Activated T-cell treated with anti-CD3 and anti-CD28 coated beads for 48 hours (primary cell): ENCODE measurements at places on chromosomes 2 and 18.

- no peak for DNase-seq
Measured at GRCh38 chr2:177952151-177952550, 120.4 kb downstream of the PDE11A start.

DNA sequence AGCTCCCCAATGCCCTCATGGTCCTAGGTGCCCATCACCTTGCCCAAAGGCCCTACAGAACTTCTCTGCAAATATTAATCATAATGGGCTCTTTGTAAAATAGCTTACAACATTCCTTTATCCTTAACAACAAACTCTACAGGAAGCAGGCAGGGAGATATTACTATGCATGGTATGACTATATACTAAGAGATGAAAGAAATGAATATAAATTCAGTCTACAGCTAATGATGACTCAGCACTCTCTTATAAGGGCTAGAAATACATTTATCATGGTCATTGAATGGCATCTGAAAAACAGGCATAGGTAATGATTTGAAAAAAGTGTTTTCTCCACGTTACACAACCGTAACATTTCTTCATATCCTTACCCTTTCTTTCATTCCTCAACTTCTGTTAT, 254.8 kb upstream of the DSEL start:
- no peak for DNase-seq

DNA sequence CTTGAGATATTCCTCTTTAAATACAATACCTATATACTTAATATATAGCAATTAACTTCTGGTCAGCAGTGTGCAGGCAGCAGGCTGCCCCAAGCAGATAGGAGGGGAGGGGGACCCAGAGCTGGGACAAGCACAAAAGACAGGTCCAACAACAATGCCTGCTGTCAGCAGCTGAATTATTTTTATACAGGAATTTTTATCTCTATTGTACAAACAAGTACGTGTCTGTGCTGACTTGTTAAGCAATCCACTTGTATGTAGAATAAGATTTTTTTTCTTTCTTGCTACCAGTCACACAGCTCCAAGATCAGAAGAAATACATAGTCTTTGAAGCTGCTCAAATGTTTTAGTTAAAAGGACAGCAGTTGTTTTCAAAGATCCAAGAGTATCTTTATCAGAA, 16.7 kb downstream of the BCL11A start:
- DNase-seq, result no peak

- DNase-seq, result no peak
Measured at GRCh38 chr2:176111309-176111663, 4.2 kb downstream of the HOXD11 start.

- DNase-seq, result no peak
Measured at GRCh38 chr2:40364151-40364874, 87.6 kb downstream of the SLC8A1 start.

- DNase-seq, result no peak
Measured at GRCh38 chr2:169315357-169315756, 47.0 kb downstream of the LRP2 start.
